Small intestine (tissue), 16 donors: ENCODE measurements at places on chromosomes 3 and 15. TPM values are rescaled to one million over a fixed set of nuclear protein-coding genes. Genes with fewer than 3 reads are reported as not detected.

TMEM108 gene
- not detected for polyA plus RNA-seq

OR5AC2 gene
- polyA plus RNA-seq = not detected

CLDND1 gene
- 30.8 TPM for polyA plus RNA-seq

TRAT1 gene
- 0.48 TPM for polyA plus RNA-seq

CERS3 gene
- polyA plus RNA-seq = 0.07 TPM

B3GALNT1 gene
- 4.3 TPM for polyA plus RNA-seq
